Ovary (tissue), 10 donors: ENCODE measurements at places on chromosomes 12 and 14. TPM values are rescaled to one million over a fixed set of nuclear protein-coding genes. Genes with fewer than 3 reads are reported as not detected.

Gene CEBPE
- not detected for polyA plus RNA-seq

Gene SLC17A8
- polyA plus RNA-seq, result 0.11 TPM

Gene TXNDC16
- 10.9 TPM for polyA plus RNA-seq

Gene APOLD1
- 6.1 TPM for polyA plus RNA-seq

Gene SLC5A8
- 0.10 TPM for polyA plus RNA-seq

Gene CLEC2B
- polyA plus RNA-seq, result 27.1 TPM

Gene TMEM121
- polyA plus RNA-seq, result 3.8 TPM
